NCI-H1694 treated with DMSO at 0.1 percent for 48 hours (cell line): ENCODE measurements at places on chromosomes 12 and 14.

- no peak for DNase-seq
Measured at GRCh38 chr14:73851000-73851399, 631 bp upstream of the PTGR2 start.

GRCh38 chr14:75549169-75549568 is 26.9 kb downstream of the BATF start:
- no peak for DNase-seq

GRCh38 chr12:96371790-96372699 is 28.2 kb downstream of the CDK17 start:
- DNase-seq, result no peak

GRCh38 chr14:30191639-30192279 is 264.1 kb upstream of the PRKD1 start:
- DNase-seq, result no peak

DNA sequence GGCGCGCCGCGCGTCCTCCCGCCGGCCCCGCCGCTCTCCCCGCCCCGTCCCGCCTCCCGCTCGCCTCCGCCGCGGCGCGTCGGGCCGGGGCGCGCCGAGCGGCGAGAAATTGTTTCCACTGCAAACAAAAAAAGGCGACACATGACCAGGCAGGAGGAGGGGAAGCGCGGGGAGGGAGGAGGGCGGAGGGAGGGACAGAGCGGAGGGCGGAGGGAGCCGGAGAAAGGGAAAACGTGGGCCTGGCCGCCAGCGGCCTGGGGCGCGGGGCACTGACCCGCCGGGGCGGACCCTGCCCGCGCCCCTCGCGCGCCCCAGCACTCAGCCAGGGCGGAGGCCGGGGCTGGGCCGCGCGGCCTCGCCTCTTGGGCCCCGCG is at the start of gene FOXN3:
Gene FOXN3 (minus strand): TSS at position 143 of the 374 bp plus-strand sequence. CDS start 4,757 bp downstream, outside the sequence.
- DNase-seq, result peak; percentile 89

DNA sequence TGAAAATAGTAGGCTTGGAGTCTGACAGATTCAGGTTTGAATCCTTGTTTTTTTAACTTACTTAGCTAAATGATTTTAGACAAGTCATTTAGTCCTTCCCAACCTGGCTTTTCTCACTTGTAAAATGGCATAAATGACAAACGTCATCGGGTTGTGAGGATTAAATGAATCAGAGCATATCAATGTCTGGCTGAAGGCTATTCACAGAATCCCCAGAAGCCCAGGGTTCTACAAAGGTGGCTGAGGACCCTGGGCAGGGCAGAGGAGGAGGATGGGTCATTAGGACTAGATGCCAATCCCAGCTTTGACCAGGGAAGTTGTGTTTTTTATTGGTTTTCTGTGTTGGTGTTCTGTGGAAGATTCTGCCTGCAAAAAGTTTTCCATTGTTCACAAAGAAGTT is 7.6 kb upstream of the PTPRB start:
- no peak for DNase-seq

DNA sequence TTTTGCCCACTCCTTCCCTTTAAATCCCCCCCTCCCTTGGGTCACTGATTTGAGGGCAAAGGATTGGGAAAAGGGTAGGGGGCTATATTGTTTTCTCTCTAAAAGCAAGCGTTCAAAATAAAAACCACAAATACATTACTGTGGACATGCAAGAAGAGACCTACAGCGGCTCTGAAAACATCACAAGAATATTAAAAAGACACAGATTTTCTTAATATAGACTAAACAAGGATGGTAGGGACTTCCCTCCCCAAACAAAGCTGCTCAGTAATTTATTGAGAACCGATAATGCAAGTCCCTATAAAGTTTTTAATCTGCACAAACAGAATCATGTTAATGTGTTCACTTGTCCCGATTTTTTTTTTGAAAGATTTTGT is 12.9 kb downstream of the TBX3 start:
- no peak for DNase-seq
